Fibroblast of skin of abdomen (primary cell): ENCODE measurements at places on chromosomes 7 and 10.

- no peak for DNase-seq
Measured at GRCh38 chr10:11639849-11640764, 28.7 kb upstream of the USP6NL start.

DNA sequence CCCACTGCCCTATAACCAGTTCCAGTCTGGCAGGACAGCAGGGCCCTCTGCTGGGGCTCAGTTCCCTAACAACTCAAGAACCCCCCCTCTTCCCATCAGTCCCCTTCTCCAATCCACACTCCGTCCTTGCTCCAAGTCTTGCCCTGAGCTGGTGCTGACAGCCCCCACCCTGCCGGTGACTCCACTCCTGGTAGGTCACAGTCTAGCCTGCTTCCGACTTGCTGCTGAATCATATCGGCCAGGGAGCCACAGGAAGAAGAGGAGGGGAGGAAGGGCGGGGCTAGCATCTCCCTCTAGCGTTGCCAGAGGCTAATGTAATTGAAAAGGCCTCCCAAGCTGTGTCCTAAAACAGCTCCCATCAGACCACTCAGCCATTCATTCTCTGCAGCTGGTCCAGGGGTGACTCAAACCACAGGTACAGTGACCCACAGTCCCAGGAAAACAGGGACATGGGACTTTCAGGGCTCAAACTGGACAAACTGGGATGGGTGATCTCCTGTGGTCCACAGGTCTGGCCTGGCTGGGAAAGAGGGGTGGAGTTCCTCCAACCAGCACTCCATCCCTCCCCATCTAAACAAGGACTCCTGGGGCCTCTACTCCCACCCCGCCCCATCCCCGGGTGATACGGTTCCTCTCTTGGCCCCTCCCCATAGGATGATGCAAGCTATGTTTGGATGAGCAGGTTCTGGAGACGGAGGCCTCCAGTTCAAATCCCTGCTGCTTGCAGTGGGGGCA lies 158.8 kb downstream of the SH3PXD2A start:
- DNase-seq, result peak; percentile 96

GRCh38 chr7:73933091-73933490 lies 72.1 kb downstream of the TMEM270 start:
- no peak for DNase-seq

DNA sequence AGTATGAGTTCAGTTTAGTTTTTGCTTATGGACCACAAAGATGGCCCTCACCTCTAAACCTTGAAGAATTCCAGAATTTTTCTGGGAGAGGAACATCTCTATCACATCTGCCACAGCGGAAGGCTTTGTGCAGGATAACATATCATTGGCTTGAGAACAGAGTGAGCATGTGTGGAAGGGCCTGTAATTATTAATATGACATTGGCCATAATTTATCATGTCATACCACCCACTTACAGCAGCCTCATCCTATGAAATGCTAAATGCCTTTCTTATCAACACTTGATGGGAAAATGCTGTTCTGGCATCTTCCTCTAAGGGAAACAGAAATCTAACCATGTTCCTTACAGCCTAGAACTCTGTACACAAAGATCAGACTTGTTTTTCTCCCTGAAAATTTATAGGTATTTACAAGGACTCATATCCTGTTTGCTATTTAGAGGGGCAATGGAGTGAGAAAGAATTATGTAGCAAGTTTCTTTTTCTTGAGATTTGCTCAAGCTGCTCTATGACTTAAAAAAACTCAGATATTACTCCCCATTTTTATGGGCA lies 817.3 kb downstream of the LRMDA start:
- no peak for DNase-seq

- peak; percentile 75 for DNase-seq
Measured at GRCh38 chr10:88115968-88116367, 252.5 kb downstream of the PTEN start.

GRCh38 chr7:99461221-99461620 lies 4.7 kb downstream of the ATP5MF start:
- DNase-seq, result no peak

- DNase-seq, result peak; percentile 83
Measured at GRCh38 chr7:95180-95862, 97.0 kb upstream of the FAM20C start.

DNA sequence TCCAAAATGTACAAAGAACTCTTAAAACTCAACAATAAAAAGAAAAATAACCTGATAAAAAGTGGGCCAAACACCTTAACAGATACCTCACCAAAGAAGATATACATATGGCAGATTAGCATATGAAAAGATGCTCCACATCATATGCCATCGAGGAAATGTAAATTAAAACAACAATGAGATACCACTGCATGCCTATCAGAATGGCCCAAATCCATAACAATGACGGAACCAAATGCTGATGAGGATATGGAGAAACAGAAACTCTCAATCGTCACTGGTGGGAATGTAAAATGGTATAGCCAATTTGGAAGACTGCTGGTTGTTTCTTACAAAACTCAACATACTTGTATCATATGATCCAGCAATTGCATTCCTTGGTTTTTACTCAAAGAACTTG lies 319.9 kb downstream of the PHTF2 start:
- no peak for DNase-seq

- no peak for DNase-seq
Measured at GRCh38 chr7:28395831-28396230, 16.5 kb upstream of the CREB5 start.

DNA sequence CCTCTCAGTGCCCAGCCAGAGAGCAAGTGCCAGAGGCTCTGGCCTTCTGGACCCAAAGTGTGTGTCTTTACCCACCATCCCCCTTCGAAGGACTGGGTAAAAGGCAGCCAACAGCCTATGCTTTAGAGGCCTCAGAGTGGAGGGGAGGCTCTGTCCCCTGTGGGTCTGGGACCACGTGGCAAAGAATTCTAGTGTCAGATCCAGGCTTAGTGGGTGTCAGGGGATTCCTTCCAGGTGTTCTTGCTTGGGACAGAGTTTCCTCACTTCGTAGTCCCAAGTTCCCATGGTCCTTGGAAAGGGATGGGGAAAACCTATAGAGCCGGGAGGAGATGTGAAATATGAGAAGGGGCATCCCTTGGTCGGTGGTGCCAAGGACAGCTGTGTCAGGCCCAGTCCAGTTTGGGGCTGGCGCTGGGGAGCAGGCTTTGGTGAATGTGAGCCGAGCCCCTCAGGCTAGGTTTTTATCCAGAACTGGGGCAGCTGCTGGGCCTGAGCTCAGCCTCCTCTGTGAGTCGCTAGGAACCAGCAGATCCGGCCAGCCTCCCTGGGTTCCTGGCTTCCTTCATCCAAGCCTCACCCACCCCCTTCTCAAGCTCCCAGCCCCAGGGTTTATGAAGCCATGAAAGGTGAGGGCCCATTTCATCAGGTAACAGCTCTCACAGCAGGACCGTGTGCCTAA lies 71.2 kb downstream of the C10orf105 start:
- no peak for DNase-seq

GRCh38 chr7:57199252-57199651 lies 67.0 kb upstream of the ZNF479 start:
- no peak for DNase-seq

GRCh38 chr10:79435271-79436065 lies 10.0 kb downstream of the ZCCHC24 start:
- no peak for DNase-seq

DNA sequence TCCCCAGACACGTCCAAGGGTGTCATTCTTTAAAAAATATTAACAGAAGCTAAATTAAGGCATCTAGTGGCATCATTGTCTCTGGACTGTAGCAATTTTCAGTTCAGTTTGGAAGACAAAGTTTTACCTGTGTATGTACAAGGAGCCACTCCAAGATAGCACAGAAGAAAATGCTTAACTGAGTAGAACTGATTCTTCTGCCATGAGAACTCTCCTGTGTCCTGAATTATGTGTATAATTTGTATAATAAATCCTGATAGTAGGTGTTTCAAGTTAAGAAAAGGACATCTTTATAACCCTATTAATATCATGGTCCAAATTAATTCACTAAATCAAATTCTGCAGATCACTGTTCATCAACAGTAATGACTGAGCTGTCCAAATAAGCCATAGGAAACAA lies 1104.0 kb downstream of the XPNPEP1 start:
- no peak for DNase-seq

DNA sequence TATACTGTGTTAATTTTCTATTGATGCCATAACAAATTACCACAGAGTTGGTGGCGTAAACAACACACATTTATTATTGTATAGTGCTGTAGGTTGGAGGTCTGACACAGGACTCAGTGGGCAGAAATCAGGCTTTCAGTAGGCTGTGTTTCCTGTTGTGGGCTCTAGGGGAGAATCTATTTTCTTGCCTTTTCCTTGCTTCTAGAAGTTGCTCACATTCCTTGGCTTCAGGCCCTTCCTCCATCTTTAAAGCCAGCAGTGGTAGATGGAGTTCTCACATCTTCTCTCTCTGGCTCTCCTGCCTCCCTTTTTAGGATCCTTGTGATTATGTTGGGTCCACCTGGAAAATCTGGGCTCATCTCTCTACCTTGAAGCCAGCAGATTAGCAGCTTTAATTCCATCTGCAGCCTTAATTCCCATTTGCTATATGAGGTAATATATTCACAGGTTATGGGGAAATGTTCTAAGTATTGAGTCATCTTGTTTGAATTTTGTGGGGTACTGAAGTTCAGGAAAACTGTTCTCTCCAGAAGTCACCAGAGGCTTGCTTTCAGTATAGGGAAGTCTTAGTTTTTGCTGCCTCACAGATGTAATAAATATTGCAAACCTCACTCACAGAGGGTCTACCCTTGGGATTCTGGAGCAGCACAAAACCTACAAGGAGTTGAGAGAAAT lies 38.9 kb downstream of the CCNY start:
- DNase-seq, result no peak

GRCh38 chr7:30617359-30617758 lies 22.7 kb downstream of the GARS1 start:
- no peak for DNase-seq

GRCh38 chr10:77511498-77512218 lies 126.0 kb downstream of the KCNMA1 start:
- DNase-seq, result peak; percentile 75

DNA sequence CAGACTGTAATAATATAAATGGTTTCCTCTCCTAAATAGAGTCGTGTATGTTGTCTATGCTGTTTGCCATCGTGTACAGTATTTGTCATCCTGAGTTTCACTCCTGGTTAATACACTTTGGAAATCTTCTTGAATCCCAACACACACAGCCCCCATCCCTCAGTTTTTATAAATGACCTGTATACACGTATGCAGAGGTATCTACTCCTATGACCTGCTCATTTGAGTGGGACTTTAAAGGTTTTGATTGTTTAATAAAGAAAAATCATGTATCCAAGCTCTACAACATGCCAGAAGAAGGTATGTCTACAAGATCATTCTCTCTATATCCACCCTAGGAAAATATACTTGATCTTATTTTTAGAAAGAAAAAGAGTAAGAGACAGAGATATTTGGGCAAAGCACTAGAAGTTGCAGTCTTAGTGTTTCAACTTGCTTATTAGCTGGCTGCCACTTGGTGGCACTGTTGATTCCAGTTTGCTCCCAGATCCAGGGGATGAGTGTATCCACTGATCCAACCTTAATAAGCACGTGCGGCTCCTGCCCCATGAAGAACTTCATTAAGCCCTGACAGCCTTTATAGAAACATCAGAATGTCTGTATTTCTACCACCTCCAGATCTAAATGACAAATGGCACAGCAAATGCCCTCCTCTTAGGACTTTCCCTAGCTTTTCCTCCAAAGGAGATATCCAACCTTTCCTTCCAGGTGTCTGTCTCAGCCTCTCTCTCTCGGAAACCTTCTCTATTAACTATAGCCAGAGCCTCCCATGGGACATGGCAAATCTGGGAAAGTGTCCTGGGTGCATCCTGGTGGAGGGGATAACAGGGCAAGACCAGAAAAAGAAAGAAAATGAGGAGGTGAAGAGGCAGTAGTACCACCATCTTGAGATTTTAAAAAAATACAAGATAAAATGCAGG lies 181.6 kb upstream of the NEBL start:
- DNase-seq, result peak; percentile 64

GRCh38 chr10:28302012-28302637 lies 739 bp downstream of the MPP7 start:
- no peak for DNase-seq

- DNase-seq, result no peak
Measured at GRCh38 chr10:13400196-13400965, 52.3 kb upstream of the SEPHS1 start.

- DNase-seq, result no peak
Measured at GRCh38 chr7:49433794-49434193, 339.6 kb upstream of the VWC2 start.

DNA sequence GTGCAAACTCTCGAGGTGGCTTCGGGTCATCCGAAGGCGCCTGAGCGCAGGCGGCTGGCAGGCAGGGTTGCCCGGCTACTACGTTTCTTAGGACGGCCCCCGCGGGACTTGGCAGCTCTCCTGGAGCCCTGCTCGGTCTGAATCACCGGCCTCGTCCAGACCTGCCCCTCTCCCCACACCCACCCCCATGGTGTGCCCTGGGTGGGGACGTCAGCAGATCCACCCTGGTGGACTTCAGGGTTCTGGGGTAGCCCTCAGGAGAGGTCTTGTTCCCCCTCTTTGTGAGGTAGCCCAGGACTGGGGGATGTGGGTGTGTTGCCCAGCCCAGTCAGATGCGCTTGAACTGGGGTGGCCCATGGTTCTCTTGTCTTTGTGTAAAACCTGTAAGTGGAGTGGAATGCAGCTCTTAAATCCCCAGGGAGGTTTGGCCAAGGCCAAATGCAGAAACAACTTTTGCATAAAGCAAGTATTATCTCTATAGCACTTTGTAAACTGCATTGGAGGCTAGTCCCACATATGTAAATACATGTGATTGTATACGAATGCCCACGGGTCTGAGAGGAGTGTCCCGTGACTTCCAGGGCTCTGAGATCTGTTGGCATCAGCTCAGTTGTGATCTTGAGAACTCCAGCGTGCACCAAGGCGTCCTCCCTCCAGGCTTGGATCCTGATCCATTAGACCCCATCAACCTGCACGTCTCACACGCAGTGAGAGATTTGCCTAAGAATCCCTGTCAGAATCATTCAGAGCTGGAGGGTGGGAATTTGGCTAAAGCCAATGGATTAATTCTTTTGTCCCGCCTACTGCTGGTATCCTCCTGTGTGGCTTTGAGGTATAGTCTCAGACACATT lies 1.8 kb downstream of the PFKFB3 start:
- DNase-seq, result peak; percentile 72

DNA sequence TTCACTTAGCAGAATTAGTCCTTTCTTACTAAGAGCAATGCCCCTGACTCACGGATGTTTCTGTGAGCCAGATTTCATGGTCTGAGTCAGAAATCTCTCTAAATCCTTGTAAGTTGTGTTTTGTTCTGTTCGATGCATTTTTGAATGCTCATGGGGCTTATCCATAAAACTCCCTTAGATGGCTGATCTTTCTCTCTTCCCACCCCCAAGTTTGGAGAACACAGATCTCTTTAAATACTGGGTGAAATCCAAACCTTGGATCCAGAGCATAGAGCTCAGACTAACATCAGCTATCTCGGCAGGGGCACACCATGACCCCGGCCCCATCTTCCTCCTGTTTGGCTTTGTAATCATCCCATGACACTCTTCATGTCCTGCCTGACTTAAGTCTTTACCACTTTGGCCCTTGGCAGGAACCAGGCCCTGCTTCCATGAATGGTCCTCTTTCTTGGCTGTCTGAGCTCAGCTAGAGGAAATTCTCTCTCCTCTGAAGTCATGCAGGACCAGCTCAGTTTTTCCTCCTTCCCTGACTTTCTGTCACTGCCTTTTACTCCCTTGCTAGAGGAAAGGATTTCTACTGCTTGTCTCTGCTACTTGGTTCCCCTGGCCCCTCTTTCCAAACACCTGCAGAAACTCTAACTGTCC lies 120.4 kb upstream of the RAB11FIP2 start:
- DNase-seq, result peak; percentile 89

- DNase-seq, result no peak
Measured at GRCh38 chr10:43260117-43260761, 6.6 kb downstream of the RASGEF1A start.

GRCh38 chr7:79523436-79523835 lies 70.0 kb upstream of the MAGI2 start:
- peak; percentile 79 for DNase-seq
